EH (cell line): ENCODE measurements at places on chromosomes 6 and 20.

GRCh38 chr6:90557006-90557405 is 29.9 kb downstream of the MAP3K7 start:
- DNase-seq, result no peak

- DNase-seq, result no peak
Observed at GRCh38 chr6:153405931-153406330, 274.8 kb upstream of the RGS17 start.

- no peak for DNase-seq
Observed at GRCh38 chr6:117495425-117495824, 13.0 kb downstream of the DCBLD1 start.

DNA sequence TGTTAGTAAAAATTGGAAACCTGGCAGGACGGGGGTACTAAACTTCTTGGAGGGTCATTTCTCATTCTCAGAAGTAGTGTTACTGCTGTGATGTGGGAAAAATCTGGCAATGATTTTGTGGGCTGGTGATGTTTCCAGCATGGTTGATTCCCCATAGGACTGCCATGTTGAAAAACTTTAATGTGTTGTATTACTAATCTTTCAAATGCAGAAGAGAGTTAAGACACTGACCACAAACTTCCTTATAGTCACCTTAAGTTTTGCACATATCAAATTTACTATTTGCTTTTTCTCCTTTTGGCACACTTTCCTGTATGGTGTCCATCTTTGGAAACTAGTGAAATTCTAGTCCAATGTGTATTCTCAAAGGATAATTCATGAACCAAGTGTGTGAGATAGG is 236.2 kb upstream of the TAB2 start:
- DNase-seq, result no peak

DNA sequence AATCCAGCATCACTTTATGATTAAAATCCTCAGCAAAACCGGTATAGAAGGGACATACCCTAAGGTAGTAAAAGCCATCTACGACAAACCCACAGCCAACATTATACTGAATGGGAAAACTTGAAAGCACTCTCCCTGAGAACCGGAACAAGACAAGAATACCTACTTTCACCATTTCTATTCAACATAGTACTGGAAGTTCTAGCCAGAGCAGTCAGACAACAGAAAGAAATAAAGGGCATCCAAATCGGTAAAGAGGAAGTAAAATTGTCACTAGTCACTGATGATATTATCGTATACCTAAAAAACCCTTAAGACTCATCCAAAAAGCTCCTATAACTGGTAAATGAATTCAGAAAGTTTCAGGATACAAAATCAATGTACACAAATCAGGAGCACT is 33.3 kb downstream of the BLOC1S5 start:
- DNase-seq, result no peak

GRCh38 chr6:39114388-39114703 is 640 bp downstream of the SAYSD1 start:
- DNase-seq, result no peak

- DNase-seq, result peak; percentile 11
Observed at GRCh38 chr20:45861221-45862075, 4.0 kb downstream of the ZSWIM3 start.

DNA sequence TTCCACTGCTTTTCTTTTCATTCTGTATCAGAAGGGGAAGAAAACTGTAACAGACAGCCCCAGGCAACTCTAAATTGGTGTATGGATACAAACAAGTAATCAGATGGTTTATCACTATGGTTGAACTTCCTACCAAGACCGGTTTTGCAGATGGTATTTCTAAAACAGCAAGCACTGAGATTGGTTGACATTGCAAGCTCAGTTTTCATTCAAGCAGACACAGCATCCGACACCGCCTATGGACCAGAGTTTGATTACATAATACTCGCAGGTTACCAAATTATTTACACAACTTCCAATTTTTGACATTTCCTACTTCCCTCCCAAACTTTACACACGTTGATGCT is 209.9 kb downstream of the ALDH8A1 start:
- DNase-seq, result no peak
